ENCODE measurements at places on chromosomes 6 and 20.

DNA sequence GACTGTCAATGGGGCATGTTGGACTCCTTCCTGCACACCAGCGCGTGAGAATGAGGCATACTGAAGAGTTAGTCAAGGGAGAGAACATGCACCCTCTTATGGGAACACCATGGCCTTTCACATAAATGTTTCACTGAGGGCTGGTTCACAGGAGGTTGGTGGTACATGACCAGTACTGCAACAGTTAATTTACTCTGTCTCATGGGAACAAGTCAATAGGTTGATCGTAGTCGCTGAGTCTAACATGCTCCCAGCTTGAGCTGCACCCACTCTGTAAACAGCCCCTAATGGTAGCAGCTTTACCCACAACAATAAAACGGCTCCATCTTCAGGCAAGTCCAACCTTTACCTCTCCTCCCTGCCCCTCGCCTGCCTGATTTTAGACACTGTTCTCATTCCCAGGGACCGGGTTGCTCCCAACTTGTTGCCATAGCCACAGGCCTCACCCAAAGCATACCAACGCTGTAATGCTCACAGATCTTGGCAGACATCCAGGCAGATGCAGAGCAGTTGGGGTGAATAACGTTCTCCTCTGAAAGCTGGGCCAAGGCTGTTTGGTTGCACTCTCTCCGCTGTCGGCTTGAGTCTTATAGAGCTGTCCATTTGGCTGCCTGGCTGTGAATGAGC lies 111.3 kb downstream of the LY86 start:
- DNase-seq = no peak

- no peak for DNase-seq
Observed at GRCh38 chr6:2750832-2751231, at the start of gene MYLK4. MYLK4 (minus strand) TSS chr6:2750922; CDS start chr6:2749294, 1,628 bp downstream.

DNA sequence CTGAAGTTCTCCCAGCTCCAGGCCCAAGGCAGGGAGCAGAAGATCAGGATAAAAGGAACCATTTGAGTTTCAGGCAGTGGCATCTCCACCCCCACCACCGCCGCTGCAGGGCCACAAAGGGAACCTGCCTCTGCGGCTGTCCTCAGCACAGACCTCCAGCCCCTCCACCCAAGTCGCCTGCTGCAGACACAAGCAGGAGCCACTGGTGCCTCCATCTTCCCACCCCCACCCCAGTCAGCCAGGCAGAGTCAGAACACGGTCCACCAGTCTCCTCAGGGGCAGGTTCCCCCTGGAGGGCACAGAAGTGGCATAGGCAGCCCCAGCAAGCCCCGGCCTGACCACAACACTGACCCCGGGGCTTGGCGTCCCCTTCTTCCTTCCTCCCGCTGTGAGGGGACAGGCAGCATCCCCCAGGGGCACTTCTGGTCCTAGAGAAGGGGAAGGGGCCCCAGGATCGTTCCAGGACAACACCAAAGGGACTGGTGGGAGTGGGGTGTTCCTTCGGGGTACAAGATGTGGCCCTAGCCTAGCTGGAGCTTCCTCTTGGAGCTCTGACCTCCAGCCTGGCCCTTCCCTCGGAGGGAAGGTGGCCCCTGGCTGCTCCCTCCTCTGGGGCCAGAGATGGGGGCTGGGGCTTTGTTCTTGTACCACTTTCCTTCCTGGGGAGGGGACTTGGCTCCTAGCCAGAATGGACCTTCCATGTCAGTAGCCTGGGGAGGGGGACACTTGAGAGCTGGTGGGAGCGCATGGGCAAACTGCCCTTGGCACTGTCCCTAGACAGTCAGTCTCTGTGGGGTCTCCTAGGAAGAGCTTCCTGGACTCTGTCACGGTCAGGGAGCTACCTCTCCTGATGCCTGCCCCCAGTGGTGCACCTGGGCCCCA lies 36.0 kb downstream of the YTHDF1 start:
- DNase-seq = no peak

- DNase-seq = no peak
Observed at GRCh38 chr20:44392776-44393607, 37.5 kb downstream of the HNF4A start.

GRCh38 chr20:38114353-38114791 lies 50.7 kb downstream of the TGM2 start:
- DNase-seq = no peak

GRCh38 chr6:154403788-154404187 lies 47.2 kb upstream of the IPCEF1 start:
- DNase-seq = no peak

DNA sequence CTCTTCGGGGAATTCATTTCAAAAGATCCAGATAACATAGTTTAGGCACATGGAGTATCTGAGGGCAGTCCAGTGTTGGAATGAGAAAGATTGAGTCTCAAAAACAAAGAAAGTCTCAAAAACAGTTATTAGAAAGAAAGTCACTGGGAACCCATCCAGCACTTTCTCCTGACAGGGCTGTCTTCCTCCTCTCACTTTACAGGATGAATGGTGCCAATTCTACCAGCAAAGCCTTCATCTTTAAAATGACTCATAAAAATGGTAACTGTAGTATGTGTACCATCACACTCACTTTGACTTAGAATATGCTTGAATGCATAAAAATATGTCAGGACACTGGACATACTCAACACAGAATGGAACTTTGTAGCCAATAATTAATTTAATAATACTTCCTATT lies 71.3 kb downstream of the SLC22A3 start:
- DNase-seq = no peak

DNA sequence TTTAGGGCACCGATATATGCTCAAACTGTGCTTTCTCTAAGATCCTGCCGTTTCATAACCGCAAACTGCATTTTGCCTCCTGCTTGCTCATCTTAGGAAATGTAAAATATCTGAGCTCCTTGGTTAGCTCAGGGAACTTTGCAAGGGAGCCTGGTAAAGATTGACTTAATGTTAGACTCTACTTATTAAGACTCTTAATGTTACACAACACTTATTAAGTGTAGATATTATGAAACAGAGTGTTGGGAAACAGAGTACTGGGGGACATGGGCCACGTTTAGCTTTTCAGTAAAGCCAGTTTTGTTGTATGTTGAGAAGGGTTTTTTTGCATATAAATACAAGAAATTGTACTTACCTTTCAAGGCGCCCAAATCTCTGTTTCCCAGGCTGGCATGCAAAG lies 1.9 kb downstream of the LTV1 start:
- DNase-seq = no peak

DNA sequence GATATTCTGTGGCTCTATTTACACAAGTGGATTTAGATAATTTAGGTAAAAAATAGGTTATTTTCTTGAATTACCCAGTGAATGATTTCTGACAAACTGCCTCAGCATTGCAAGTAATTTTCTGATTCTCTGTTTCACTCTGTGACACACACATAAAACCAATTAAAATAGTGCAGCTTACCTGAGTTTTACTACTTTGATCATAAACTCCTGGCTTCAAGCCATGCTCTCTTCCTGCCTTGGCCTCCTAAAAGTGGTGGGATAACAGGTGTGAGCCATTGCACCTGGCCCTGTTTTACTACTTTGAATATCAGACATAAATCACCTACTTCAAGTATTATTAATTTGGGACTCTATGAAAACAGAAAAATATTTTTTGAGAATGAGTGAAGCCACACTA lies 462.9 kb downstream of the ADGRB3 start:
- no peak for DNase-seq

- no peak for DNase-seq
Observed at GRCh38 chr6:119511024-119511423, 161.5 kb upstream of the MAN1A1 start.

- DNase-seq = no peak
Observed at GRCh38 chr6:12421596-12421995, 131.4 kb downstream of the EDN1 start.

GRCh38 chr6:2124260-2124709 lies 121.1 kb downstream of the GMDS start:
- DNase-seq = no peak

DNA sequence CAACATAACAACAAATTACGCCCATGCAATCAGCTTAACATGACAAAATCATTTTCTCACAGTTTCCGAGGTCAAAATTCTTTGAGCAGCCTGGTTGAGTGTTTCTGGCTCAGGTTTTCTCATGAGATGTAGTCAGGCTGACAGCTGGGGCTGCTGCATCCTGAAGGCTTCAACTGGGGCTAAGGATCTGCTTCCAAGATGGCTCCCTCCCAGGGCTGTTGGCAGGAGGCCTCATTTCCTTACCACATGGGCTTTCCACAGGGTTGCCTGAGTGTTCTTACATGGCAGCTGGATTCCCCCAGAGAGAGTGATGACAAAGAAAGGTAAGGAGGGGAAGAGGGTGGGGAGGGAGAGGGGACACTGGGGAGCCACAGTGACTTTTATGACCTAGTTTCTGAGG lies 63.1 kb upstream of the NNAT start:
- no peak for DNase-seq

GRCh38 chr6:106128981-106129781 lies 43.0 kb downstream of the PRDM1 start:
- no peak for DNase-seq

DNA sequence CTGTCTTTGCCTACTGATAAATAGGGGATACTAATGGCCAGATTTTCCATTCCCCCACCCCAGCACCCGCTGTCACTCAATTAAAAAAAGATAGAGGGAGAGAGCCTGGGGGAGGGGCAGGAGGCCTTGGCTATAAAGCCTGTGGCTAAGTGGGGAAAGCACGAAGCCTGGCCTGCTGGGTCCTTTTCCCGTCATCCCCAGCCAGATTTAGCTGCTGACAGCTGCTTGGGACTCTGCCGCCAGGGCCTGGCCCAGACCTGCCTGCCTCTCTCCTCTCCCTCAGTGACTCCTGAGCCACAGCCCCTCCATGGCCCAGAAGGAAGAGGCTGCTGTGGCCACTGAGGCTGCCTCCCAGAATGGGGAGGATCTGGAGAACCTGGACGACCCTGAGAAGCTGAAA lies at the start of gene APOBEC2:
Gene APOBEC2 (plus strand): TSS at position 162 of the 400 bp plus-strand sequence. CDS start 146 bp downstream, at position 308.
- DNase-seq = no peak

- no peak for DNase-seq
Observed at GRCh38 chr6:139271056-139271455, 20.7 kb downstream of the TXLNB start.

- DNase-seq = no peak
Observed at GRCh38 chr20:38551056-38551626, 29.9 kb upstream of the ADIG start.

DNA sequence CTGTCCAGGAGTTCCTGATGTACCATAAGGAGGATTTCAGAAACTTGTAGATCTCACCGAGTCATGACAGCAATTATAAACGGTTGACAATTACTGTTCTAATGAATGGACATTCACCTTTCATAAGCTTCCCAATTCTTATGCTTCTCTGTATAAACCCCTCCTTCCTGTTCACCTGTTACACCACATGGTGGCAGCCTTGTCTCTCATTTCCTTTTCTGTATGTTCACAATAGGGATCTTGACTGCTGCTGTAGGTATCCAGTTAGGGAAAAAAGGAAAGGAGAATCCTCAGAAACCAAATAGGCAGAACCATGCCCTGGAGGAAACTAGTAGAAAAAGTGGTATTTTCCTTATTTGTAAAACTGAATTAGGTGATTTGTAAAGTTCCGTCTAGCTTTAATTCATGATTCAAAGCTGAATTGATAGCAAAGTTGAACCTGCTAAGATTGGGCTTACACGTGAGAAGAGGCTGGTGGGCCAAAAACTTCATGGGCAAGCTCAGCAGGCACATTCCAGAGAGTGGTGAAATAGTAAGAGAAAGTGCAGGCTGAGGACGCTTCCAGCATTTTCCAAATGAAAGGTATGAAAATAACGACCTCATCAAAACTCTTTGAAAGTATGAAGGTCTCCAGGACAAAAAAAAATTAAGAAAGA lies 29.0 kb upstream of the TBPL1 start:
- DNase-seq = peak; percentile 33

GRCh38 chr6:40293460-40294185 lies 293.5 kb downstream of the LRFN2 start:
- DNase-seq = no peak

GRCh38 chr20:63738687-63739129 lies 868 bp upstream of the SLC2A4RG start:
- DNase-seq = no peak

DNA sequence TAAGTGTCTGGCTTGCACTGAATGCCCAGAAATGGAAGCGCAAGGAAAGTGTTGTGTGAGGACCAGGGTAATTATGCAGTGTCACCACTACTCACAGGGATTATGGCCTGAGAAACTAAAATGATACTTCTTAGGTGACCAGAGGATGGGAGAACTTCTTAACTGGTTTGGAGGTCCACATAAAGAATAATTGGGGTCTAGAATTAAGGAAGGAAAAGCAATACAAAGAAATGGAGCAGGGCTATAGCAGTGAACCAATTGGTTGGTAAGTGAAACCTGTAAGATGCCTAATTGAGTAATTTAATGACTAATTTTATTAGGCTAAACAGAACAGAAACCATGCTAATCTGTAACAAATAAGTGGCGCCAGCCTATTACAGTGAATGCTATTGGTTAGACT lies 5.3 kb downstream of the TSPYL4 start:
- DNase-seq = no peak

All from GM12878 (cell line).